ENCODE measurements at places on chromosomes 2 and 18.

DNA sequence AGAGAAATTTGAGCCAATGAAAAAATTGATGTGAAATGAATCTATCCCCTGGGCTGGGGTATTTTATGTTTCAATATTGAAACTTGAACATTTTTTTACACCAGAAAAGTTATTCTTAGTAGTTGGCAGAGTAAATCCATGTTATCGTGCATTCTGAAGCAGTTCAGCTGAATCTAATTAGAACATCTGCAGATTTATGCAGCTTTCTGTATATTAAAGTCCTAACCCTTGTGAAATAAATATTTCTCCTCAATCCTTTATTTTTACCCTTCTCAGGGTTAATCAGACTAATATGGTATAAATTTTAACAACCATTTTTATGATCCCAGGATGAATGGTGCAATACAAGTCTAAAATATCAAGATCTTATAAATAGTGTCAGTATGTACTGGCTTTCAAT is 69.5 kb downstream of the CDH20 start:
- DNase-seq, result no peak

GRCh38 chr2:220811952-220812570 is 760.0 kb downstream of the EPHA4 start:
- peak; percentile 45 for DNase-seq

DNA sequence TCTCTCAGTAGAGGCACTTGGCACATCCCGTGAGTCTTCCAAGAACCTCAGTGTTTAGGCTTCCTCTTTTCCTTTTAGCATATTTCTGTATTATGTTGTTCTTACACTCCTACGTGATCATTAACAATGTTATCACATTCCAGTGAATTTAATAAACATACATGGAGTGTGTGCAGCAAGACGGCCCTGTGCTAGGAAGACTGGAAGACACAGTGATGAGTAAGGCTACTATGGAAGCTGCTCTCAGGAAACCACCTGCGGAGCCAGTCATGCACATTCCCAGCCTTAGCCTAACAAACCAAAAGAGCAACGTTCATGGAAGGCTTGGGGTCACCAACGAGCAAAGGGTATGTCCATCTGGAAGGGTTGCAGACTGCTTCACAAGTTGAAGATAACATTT is 103.4 kb downstream of the ETAA1 start:
- DNase-seq, result no peak

- no peak for DNase-seq
Measured at GRCh38 chr2:112159454-112159921, 21.3 kb downstream of the FBLN7 start.

GRCh38 chr2:63059793-63060471 is 9.3 kb downstream of the OTX1 start:
- no peak for DNase-seq

- peak; percentile 42 for DNase-seq
Measured at GRCh38 chr2:5453220-5454050, 238.7 kb upstream of the SOX11 start.

DNA sequence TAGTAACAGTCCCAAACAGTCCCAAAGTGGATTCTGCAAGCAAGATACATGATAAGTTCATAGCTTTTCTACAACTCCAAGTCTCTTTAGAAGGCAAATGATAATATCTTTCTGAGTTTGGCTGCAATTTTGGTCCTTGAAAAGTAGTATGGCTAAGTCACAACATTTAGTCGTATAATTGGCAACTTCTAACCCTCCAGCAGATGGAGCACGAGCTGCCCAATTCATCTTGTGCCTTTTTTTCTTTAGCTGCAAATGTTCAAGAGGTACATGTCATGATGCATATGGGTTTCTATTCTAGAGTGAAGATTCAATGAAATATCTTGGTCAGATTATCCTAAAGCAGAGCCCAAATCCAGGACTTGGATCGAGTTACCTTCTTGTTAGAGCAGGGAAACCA is 127.0 kb upstream of the KLHL14 start:
- DNase-seq, result no peak

DNA sequence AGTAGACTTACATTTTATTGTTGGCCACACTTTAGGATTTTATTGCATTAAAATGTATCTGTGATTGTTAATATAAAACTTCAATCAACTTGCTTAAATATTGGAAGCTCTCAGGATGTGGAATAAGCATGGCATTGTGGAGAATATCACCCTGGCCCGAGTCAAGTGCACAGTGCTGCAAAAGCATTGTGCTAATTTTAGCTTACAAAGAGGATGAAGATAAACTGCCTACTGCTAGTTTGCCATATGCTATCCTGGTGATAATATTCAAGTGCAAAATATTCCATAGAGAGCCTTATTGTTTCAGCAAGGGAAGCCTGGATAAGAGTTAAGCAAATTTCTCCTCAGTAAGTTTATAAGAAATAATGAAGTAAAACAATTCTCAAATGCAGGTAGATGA is 54.5 kb downstream of the MEIS1 start:
- DNase-seq, result no peak

DNA sequence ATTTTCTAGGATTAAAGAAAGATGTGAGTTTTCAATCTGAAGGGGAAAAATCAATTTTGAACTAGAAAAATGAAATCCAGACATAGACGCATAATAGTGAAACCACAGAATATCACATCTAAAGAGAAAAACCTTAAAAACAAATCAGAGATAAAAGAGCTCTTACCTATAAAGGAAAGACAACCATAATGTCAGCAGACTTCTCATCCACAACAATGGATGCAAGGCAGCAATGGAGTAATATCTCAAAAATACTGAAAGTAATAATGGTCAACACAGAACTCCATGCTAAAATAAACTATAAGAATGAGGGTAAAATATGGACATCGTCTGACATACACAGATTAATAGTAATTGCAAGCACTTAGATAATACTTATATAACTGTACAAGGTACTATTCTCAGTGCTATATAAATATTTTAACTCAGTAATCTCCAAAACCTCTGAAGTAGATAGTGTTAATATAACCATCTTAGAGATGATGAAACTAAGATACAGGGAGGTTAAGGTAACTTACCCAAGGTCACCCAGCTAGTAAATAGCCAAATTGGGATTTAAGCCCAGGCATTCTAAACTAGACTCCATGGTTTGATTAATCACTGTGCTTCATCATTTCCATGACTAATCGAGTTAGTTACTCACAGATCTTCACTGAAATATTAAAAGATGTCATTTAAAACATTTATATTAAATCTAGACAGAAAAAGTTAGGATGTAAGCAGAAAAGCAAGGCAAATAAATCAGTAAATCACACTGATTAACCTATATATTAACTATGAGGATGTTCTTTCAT is 89.4 kb upstream of the SPTBN1 start:
- DNase-seq, result no peak

DNA sequence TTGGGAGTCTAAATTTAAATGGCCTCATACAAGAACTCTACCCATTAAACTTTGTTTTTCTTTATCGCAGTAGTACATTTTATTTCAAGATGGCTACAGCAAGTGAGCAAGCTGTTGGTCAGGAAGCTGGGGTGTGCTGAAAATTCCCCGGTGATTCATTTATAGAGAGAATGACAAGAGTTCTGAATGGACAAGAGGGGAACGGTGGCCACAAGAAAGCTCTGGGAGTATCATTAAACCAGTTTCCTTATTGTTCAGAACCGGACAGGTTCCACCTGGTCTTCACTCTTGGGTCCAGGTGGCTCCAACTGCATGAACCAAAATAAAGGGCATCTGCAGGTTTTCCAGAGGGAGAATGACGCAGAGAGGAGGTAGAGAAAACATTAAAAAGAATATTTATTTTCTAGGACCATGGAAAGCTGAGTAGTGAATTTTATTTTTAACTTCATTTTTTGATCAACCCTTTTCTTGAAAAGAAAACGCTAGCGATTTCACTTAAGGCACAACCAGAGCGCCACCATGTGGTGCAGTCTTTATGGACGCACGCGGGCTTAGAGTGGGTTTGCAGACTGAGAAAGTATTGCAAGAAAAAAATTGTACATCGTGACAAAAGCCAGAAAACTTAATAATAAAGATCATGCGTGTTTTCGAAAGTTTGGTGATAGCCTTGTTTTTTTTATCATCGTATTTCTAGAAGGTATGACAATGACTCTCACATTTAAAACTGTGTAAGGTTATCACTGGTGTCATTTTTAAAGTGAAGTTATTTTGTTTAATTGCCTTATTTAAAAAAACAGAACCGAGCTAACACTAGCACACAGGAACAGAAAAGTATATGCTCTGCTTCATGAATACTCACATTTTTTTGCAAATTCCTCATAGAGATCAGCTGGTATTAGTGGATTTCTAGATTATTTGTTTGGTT is 97.9 kb upstream of the NOL4 start:
- DNase-seq, result peak; percentile 40

DNA sequence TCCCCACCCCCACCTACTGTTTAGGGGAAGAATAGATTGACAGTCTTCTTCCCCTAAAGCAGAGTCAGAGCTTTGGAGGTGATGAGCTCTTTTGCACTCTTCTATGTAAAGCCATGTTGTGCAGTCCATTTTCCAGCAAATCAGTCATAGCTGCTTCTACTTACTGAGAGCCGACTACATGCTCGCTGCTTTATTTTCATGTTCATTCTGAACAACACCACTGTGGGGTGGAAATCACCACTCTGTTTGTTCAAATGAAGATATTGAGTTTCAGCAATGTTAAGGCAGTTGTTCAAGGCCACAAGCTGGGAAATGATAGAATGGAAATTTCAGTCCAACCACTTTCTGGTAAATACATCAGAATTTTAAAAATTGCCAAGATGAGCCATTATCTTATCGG is 88.3 kb downstream of the INSIG2 start:
- DNase-seq, result no peak

GRCh38 chr2:62852254-62852653 is 146.7 kb downstream of the EHBP1 start:
- DNase-seq, result no peak

- no peak for DNase-seq
Measured at GRCh38 chr2:105712981-105713596, 31.6 kb upstream of the NCK2 start.

Data from non-pigmented ciliary epithelial cell (primary cell).